ENCODE measurements at places on chromosomes 3 and 15. TPM values are rescaled to one million over a fixed set of nuclear protein-coding genes. Genes with fewer than 3 reads are reported as not detected.
A peak's percentile ranks its signal among the peaks of the same experiment; 100 is the strongest.

TRIM42 gene
- total RNA-seq: not detected

MST1R gene
- 6.3 TPM for total RNA-seq

SRGAP3 gene
- 21.4 TPM for total RNA-seq

MB21D2 gene
- total RNA-seq: 14.4 TPM

ECT2 gene
- total RNA-seq: 27.8 TPM

C3orf20 gene
- not detected for total RNA-seq

GABPB1 gene
- 27.4 TPM for total RNA-seq

WNT5A gene
- 28.8 TPM for total RNA-seq

GOLGA6L7 gene
- not detected for total RNA-seq

CACNA1D gene
- total RNA-seq: 5.6 TPM

ABI3BP gene
- 51.0 TPM for total RNA-seq

FGF12 gene
- total RNA-seq: 1.4 TPM

DNA sequence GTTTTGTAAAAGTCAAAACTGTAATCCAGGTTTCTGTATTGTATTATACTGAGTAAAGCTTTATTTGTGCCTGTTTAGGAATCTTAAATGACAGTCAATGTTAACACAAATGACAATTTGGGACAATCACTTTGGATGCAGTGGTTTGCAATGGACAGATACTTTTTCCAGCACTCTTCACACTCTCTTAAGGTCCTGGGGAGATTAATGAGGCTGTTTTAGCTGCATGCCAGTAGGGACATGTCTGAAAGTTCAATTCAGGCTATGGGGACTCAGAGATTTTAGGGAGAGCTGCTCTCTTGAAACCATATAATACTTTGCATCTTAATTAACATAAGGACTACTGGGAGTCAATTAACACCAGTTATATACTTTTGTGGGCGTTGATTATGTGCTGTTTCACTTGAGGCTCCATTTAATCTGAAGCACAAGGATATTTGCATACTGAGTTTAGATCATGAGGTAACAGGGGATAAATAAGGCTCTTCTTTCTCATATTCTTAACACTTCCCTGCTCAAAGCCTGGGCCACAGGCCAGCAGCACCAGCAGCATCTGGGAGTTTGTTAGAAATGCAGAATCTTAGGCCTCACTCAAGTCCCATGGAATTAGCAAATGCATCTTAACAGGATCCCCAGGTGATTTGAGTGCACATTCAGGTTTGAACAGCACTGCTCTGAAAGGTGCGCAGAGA is 972.8 kb downstream of the PLOD2 start:
- no peak for DNase-seq

DNA sequence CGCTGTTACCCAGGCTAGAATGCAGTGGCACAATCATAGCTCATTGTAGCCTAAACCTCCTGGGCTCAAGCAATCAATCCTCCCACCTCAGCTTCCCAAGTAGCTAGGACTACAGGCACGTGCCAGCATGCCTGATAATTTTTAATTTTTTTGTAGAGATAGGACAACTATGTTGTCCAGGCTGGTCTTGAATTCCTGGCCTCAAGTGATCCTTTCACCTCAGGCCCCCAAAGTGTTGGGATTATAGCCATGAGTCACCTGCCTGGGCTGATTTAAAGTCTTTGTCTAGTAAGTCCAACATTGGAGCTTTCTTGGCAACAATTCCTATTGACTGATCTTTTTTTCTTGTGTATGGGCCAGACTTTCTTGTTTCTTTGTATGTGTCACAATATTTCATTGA is 28.1 kb downstream of the SPINK8 start:
- no peak for DNase-seq

DNA sequence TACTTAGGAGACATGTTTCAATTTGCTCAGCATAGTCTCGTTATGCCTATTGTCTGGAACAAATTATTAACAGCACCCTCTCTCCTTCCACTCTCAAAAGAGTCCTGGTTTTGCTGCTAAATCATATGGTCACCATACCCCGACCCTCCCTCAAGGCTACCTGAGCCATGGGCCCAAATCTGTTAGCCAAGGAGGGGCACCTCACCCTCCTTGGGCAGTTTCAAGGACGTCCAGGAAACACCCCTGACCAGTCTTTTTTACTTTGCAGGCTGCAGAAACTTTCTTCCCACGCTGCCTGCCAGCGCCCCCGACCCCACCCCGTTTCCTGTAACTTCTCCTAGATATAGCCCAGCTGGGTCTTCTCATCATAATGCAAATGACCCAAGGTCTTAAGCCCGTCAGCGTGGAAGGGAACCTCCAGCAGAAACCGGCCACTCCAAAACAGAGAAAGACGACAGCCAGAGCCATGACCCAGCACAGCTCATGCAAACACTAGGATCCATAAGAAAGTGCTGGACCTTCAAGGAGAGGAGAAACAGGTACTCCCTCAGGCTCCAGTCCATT is 62.3 kb downstream of the ADCY5 start:
- DNase-seq: no peak

DNA sequence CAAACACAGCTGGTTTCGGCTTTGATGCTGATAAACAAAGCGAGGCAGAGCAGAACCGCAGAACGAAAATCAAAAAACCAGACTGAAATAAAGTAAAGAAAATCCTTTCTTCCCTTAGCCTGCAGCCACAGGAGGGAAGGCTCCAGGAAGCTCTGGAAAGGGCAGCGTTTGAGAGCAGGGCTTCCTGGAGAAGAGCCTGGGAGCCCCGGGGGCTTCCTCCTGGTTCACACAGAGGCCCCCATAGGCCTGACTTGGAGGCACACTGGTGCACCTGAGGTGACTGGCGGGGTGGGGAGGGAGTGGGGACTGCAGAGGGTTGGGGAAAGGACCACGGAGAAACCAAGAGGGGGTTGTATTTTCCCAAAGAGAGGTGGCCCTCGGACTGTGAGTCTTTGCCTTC is 98.8 kb upstream of the WNT5A start:
- no peak for DNase-seq

GRCh38 chr3:41502481-41502880 is 303.2 kb downstream of the CTNNB1 start:
- no peak for DNase-seq

- no peak for DNase-seq
Observed at GRCh38 chr3:57003676-57004075, 56.8 kb upstream of the SPATA12 start.

- DNase-seq: no peak
Observed at GRCh38 chr3:170584585-170585007, 1.3 kb downstream of the SLC7A14 start.

- DNase-seq: no peak
Observed at GRCh38 chr3:22666736-22667135, 536.4 kb upstream of the UBE2E2 start.

DNA sequence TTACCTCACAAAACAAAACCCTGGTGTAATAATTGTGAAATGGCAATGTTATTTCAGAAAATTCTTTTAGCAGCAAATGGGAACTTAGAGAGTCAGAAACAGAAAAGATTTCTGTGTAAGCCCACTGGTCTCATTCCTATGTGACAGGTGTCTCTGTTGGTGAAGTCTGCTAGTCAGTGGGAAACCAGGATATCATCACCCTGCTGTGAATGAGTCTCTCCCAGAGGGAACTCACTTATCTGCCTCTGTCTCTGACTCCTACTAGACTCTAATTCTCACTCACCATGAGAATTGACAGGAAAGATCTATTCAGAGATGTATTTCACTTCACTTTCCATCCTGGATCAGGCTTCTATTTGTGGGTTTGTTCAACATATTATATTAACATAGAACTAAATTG is 266.0 kb downstream of the EPHA3 start:
- DNase-seq: no peak

GRCh38 chr3:52434491-52435115 is 10.3 kb downstream of the SEMA3G start:
- DNase-seq: no peak

GRCh38 chr3:97885931-97886824 is 64.4 kb downstream of the CRYBG3 start:
- DNase-seq: peak; percentile 70

- DNase-seq: no peak
Observed at GRCh38 chr3:114446600-114446999, 152.8 kb downstream of the TIGIT start.

GRCh38 chr15:40501487-40501886 is 30.7 kb downstream of the CHST14 start:
- no peak for DNase-seq

GRCh38 chr3:177781686-177782161 is 584.4 kb upstream of the TBL1XR1 start:
- DNase-seq: peak; percentile 66

DNA sequence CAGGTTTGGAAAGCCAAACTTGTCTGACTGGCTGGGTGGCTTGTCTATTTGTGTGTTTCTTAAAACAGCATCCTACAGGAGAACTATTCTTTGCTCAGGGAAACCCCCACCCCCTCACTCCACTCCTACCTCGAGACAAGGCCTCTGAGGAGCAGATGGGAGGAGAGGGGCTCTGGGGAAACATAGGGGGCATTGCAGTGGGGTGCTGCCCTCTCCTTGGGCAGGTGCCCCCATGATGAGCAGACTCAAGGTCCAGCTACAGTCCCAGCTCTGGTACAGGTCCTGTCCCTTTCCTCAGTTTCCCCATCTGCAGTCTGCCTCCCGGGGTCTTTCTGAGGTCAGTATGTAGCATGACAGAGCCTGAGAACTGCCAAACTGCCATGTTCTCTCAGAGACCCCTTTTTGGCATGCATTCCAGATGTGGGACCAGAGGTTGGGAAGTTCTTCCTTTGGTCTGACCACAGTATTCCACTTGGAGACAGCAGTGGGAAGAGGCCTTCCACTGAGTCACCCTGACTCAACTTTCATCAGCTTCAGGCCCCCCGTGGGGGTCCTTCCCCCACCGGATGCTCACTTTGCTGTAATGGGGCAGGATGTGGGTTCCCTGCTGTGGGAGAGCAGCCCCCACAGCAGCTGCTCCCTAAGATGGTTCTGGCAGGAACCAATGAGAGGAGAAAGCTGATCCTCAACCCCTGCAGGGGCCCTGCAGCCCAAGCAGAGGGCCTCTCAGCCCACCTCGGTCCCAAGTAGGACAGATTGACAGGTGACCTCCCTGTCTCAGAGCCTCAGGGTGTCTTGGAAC is 32.3 kb upstream of the CYP11A1 start:
- DNase-seq: no peak

DNA sequence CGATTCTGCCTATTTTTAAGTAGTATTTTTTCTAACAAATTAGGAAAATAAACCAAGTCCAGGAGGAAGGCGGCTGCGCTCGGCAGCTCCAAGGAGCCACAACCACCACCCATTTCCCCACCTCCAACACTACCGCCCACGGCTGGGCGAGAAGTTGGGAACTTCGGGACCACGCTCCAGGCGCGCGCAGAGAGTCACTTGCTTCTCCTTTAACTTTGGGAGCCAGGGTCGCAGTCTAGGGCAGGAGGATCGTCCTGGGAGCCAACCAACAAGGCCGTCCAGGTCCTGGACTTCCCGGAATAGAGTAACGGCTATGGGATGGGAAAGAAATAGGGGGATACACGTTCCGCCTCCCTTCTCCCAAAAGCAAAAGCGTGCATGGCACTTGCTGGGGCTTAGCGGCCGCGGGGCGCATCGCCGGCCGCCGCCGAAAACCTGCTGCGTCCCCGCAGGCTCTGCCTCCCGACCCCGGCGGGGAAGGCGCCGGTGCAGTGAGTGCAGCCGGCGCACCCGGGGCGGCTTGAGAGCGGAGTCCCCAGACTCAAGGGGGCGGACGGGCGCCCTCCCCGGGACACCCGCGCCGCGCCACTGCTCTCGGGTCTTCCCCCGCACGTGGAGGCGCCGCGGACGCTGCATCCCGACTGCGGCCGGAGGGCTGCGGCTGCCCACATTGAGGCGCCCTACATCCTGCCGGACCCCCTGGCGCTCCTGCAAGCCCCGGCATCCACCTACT is 699 bp downstream of the MEGF11 start:
- DNase-seq: no peak
